ENCODE measurements at places on chromosomes 4 and X.

- no peak for DNase-seq
These were observed 65.4 kb downstream of the ANKRD17 start for GRCh38 chr4:73193155-73193554.

DNA sequence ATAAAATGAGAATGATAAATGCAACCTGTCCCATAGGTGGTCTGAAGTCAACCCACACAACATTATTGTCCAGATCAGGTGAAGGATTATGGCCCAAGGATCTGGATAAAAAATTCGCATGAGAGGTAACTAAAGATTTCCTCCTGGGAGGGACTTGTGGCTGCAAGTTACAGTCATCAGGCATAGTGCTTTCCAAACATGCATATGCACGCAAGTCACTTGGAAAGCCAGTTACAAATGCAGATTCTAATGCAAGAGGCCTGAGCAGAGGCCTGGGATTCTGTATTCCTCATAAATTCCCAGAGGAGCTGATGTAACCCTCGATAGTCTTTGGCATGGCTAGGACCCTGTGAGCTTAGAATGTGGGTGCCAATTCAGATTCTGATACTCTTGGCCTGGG is 21.1 kb downstream of the HS3ST1 start:
- no peak for DNase-seq

GRCh38 chr4:123284168-123284567 is 112.4 kb upstream of the SPRY1 start:
- DNase-seq = no peak

- no peak for DNase-seq
These were observed 13.9 kb upstream of the SLC7A11 start for GRCh38 chr4:138255917-138256597.

DNA sequence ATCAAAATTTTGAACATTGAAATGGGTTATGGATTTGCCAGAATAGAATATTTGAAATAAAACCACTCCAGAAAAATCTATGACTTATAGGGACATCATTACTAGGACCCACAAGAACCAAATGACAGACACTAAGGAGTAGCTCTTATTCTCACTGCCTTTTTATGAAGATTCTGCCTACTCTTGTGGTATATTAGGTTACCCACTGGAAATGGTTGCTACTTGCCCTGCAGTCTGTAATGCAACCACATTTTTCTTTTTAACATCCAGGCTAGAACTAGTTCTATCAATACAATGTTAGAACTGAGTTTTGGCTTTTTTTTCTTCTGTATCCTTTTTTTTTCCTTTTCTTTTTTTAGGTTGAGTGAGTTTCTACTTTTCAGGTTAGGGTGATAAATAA is 158.9 kb downstream of the PPP1R2C start:
- no peak for DNase-seq

- DNase-seq = no peak
These were observed 124.2 kb upstream of the KCNIP4 start for GRCh38 chr4:22072726-22073125.

DNA sequence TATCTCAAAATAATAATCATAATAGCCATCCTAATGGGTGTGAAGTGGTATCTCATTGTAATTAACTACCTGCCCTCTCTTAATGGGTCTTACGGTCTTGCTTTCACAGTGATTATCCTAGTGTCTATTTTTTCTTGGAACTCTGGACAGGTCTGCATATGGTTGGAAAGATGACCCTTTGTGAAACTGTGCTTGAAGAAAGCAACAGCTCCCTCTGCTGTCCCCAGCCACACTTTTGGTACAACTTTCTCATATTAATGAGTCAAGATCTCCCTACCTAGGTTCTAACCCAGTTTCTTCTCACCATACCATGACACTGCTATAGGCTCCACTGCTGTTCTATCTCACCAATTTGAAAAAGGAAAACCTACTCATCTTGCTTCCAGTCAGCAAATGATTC is 2.4 kb downstream of the TFDP3 start:
- DNase-seq = no peak

DNA sequence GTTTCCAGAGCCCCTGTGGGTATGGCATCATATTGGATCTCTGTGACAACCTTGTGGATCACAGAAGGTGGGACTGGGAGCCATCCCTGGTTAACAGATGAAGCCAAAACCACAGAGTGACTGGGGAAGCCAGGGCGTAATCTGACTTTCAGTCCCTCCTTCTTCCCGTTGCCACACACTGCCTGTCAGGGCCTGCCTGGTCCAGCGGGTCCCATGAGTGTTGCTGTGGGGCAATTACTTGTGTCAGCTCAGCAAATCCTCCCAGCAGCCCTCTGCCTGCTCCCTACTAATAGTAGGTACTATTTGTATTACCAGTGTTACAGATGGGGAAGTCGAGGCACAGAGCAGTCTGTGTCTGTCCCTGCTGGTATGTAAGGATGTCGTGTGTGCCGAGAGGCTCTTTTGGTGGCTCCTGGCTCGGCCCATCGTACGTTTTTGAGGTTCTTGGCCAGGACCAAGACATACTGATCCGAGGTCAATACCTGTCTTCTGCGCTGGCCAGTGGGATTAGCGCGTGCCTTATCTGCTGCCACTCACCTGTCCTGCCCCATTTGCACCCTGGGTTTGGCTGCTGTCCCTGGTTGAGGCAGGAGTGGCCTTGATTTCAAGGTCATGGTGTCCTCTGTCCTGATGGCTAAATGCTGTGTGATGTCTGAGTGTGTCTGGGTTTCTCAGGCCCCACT is 5.7 kb downstream of the NSG1 start:
- DNase-seq = no peak

DNA sequence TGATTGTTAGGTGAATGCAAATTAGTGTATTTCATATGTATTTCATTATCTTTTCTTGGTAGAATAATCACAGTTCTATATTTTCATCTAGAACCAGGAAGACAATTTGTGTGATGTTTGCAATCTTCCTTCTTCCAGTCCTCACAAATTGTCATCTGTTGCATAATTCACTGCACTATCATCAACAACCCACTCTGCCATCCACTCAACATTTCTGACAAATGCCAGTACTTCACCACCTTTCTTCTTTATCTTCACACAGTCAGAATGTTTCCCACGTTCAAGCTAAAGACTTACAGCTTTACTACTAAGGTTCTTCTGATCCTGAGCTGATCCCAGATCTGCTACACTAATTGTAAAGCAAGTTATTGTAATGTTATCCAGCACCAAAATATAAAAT is 107.8 kb downstream of the IQCM start:
- DNase-seq = no peak

DNA sequence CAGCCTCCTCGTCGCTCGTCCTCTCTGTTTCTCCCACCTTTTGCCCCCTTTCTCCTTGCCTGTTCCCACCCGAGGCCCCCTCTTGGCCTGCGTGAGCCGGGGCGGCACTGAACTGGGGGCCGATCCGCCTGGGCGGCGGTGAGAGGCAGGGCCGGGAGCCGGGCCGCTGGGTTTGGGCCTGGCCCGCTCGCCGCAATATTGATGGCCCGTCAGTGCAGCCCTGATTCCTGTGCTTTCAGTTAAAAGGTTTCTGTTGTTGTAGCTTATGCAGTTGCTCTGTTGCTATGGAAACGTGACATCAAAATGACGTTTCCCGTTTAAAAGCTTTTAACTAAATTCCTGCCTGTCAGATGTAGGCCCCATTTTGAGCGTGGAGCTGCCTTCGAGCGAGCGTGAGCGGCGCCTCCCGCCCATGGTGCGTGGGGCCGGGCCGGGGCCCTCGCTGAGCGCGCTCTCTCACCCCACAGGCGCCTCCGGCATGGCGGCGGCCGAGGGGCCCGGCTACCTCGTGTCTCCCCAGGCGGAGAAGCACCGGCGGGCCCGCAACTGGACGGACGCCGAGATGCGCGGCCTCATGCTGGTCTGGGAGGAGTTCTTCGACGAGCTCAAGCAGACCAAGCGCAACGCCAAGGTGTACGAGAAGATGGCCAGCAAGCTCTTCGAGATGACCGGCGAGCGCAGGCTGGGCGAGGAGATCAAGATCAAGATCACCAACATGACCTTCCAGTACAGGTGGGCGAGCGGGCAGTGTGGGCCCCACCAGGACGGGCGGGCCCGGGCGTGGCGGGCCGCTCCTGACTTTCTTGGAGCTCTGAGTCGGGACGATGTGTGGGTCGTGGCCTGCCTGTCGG is at the start of gene MSANTD1:
MSANTD1 (plus strand) TSS at position 349 of the 851 bp plus-strand sequence; CDS start at position 413, 64 bp downstream.
- DNase-seq = no peak
